ENCODE measurements at places on chromosomes 13 and 19.

GRCh38 chr19:19711306-19711933 lies 21.5 kb downstream of the ZNF14 start:
- H3K36me3 ChIP-seq, result peaks cover 54% of the 10 kb centered on the region
- H3K4me3 ChIP-seq, result no peak overlapping the region
- no peak overlapping the region for H3K27ac ChIP-seq
- H3K4me1 ChIP-seq, result no peaks in the 10 kb centered on the region
- DNase-seq, result no peak

DNA sequence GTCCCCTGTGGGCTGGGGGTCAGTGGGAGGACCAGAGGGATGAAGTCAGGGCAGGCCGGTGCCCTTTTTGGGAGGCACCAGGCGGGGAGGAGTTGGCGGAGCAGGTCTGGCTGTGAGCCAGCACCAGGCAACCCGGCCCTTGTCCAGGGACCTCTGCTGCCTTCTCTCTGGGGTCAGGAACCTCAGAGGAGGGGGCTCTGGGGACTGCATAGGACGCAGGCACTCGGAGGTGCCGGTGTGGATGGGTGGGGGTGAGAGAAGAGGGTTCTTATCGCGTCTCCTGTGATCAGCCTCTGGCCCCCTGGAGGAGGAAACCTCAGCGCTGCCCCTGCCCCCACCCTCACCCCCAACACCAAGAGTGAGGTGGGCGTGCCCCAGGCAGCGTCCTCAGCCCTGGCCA lies 16.5 kb downstream of the DPF1 start:
- peaks cover 13% of the 10 kb centered on the region for H3K36me3 ChIP-seq
- peaks cover 9% of the 10 kb centered on the region for H3K4me1 ChIP-seq
- peaks cover 29% of the 10 kb centered on the region for H3K27me3 ChIP-seq
- DNase-seq, result no peak
- no peak overlapping the region for H3K4me3 ChIP-seq
- H3K27ac ChIP-seq, result no peak overlapping the region

DNA sequence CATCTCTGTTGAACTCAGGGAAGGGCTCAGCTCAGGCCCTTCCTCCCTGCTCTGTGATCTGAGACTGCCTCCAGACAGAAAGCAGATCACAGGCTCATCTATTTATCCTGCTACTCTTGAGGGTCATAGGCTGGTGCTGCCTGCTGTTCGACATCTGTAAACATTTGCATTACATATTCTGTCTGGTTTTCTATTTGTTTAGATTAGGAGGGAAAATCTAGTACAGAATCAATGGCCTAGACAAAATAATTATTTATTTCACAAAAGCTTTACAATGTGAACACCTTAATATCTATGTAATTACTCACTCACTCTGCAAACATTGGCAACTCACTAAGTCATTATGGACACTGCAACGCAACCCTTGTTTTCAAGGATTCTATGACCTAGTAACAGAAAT lies 43.0 kb downstream of the CEP89 start:
- H3K36me3 ChIP-seq, result peaks cover 22% of the 10 kb centered on the region
- no peak for DNase-seq
- no peak overlapping the region for H3K4me3 ChIP-seq
- no peak overlapping the region for H3K27ac ChIP-seq

DNA sequence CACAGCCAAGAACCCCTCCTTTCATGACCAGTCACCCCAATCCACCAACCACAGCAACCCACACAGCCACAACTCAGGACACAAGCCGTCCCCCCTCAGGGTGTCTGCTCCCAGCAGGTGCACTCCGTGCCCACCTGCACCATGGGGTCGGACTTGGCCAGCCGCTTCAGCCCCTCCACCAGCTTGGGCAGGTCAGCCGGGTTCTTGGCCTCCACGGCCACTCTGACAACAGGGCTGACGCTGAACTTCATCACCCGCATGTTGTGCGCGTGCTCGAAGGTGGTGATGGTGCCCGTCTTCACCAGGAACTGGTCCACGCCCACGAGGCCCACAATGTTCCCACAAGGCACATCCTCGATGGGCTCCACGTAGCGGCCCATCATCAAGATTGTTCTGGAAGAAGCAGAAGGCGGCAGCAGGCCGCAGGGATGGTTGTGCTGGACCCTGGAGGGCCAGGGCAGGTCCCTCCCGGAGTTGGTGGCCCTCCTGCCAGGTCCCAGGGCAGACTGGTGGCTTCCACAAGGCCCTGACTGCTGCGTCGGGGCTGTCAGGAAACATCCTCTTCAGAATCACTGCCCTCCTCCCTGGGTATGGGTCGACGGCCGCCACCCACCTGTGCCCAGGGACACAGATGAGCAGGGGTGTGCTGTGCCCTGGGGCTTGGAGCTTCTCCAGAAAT lies 5.5 kb downstream of the EEF2 start:
- peak overlapping the region; percentile 31 for H3K27ac ChIP-seq
- H3K4me1 ChIP-seq, result peaks cover 30% of the 10 kb centered on the region

GRCh38 chr13:85386424-85386823 lies 412.8 kb downstream of the SLITRK6 start:
- no peaks in the 10 kb centered on the region for H3K4me1 ChIP-seq
- DNase-seq, result no peak
- no peak overlapping the region for H3K4me3 ChIP-seq
- no peak overlapping the region for H3K27ac ChIP-seq

GRCh38 chr19:15025217-15025616 lies 24.1 kb upstream of the CASP14 start:
- DNase-seq, result no peak
- H3K4me3 ChIP-seq, result no peak overlapping the region
- no peak overlapping the region for H3K27ac ChIP-seq
- no peaks in the 10 kb centered on the region for H3K4me1 ChIP-seq

DNA sequence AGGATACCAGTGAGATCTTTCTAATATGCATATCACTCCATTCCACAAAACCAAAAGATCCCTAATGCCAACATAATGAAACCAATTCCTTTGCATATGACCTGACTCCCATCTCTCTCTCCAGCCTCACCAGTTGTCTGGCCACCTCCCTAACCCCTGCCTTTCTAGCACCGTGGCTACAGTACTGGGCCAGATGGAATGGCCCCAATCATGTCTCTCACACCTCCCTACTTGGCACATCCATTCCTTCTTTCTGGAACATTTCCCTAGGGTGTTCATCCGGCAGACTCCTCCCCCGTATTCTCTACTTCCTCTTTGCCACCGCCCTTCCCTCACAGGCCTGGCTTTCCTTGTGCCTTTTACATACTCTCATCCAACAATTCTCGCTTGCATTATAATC lies 62.0 kb downstream of the GPALPP1 start:
- peaks cover 2% of the 10 kb centered on the region for H3K4me1 ChIP-seq
- peaks cover 3% of the 10 kb centered on the region for H3K36me3 ChIP-seq
- no peak overlapping the region for H3K27ac ChIP-seq
- H3K4me3 ChIP-seq, result no peak overlapping the region
- DNase-seq, result no peak
- H3K27me3 ChIP-seq, result peaks cover 9% of the 10 kb centered on the region

GRCh38 chr13:52673465-52673864 lies 20.8 kb downstream of the SUGT1 start:
- peaks cover 36% of the 10 kb centered on the region for H3K36me3 ChIP-seq
- no peak for DNase-seq
- H3K27ac ChIP-seq, result no peak overlapping the region
- H3K27me3 ChIP-seq, result no peaks in the 10 kb centered on the region

DNA sequence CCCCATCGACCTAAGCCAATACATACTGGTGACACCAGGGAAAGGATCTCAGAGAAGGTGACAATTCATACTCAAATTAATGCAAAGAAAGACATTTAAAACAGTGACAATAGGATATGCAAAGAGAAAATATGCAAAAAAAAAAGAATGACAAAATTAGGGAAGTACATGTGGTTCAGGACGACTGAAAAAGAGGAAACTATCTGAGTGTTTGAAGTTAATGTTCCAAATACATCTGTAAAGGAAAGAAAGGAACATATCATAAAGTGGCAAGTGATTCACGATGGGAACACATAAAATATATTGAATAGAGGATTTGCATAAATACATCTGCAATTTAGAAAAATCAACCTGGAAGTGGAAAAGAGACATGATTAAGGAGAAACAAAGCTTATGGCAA lies 441.4 kb downstream of the SLITRK5 start:
- H3K27me3 ChIP-seq, result no peaks in the 10 kb centered on the region
- H3K27ac ChIP-seq, result no peak overlapping the region
- no peak for DNase-seq
- H3K4me3 ChIP-seq, result no peak overlapping the region
- no peaks in the 10 kb centered on the region for H3K36me3 ChIP-seq
- H3K4me1 ChIP-seq, result no peaks in the 10 kb centered on the region

DNA sequence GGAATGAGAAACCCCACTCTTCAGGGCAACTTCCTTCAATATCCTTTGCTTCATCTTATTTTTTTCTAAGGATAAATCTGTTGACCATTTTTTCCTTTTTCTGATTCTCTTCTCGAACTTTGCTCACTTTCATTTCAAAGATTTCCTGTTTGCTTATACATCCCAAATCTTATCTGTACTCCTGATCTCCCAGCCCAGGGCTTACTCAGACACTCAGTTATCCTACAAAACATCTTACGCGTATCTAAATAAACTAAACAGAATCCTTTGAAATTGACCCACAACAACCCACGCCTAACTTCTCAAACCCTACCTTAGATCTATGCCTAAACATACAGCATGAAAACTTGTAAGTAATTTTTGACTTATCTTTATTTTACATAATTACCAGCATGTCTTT lies 179.2 kb downstream of the ABCC4 start:
- H3K4me3 ChIP-seq, result no peak overlapping the region
- no peaks in the 10 kb centered on the region for H3K4me1 ChIP-seq
- H3K27me3 ChIP-seq, result no peaks in the 10 kb centered on the region
- H3K27ac ChIP-seq, result no peak overlapping the region
- DNase-seq, result no peak
- no peaks in the 10 kb centered on the region for H3K36me3 ChIP-seq

- no peak for DNase-seq
- no peak overlapping the region for H3K27ac ChIP-seq
- no peaks in the 10 kb centered on the region for H3K27me3 ChIP-seq
- peak overlapping the region; percentile 84 for H3K4me3 ChIP-seq
- peaks cover 11% of the 10 kb centered on the region for H3K36me3 ChIP-seq
Observed at GRCh38 chr19:20078581-20079031, 806 bp downstream of the ZNF90 start.

DNA sequence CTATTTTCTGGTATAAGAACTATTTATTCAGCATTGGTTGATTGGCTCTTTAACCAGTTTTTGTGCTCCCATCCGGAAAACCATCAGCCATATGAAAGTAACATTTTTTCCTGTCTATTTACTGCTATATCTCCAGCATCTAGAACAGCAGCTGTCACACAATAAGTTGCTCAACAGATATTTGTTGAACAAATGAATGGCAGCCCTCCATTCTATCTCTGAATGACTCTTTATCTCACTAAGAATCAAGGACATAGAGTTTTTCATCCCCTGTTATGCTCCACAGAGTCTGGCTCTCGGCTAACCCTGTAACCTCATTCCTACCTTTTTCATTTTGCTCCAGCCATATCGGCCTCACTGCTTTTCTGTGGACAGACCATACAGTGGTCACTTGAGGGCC lies 145.5 kb downstream of the SLITRK6 start:
- no peaks in the 10 kb centered on the region for H3K27me3 ChIP-seq
- no peaks in the 10 kb centered on the region for H3K36me3 ChIP-seq
- no peak overlapping the region for H3K4me3 ChIP-seq
- no peak overlapping the region for H3K27ac ChIP-seq
- no peak for DNase-seq

DNA sequence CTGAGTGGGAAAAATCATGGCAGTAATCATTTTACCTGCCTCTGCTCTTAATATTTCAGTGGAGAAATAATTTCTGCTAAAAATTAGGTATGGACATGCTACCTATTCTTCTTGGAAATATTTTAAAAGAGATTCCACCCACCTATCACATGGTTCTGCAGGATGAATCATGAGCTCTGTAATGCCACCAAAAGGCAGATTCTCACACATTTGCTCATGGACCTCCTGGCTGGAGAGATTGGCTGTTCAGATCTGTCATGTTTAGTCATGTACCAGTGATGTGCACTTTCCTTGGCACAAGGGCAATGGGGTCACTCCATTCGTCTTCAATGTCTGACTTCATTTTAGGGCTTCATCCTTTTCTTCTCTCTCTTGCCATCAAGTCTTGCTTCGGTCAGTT lies 101.8 kb upstream of the MBNL2 start:
- H3K27me3 ChIP-seq, result peaks cover 43% of the 10 kb centered on the region
- H3K36me3 ChIP-seq, result no peaks in the 10 kb centered on the region
- H3K4me1 ChIP-seq, result peaks cover under 1% of the 10 kb centered on the region
- DNase-seq, result no peak

DNA sequence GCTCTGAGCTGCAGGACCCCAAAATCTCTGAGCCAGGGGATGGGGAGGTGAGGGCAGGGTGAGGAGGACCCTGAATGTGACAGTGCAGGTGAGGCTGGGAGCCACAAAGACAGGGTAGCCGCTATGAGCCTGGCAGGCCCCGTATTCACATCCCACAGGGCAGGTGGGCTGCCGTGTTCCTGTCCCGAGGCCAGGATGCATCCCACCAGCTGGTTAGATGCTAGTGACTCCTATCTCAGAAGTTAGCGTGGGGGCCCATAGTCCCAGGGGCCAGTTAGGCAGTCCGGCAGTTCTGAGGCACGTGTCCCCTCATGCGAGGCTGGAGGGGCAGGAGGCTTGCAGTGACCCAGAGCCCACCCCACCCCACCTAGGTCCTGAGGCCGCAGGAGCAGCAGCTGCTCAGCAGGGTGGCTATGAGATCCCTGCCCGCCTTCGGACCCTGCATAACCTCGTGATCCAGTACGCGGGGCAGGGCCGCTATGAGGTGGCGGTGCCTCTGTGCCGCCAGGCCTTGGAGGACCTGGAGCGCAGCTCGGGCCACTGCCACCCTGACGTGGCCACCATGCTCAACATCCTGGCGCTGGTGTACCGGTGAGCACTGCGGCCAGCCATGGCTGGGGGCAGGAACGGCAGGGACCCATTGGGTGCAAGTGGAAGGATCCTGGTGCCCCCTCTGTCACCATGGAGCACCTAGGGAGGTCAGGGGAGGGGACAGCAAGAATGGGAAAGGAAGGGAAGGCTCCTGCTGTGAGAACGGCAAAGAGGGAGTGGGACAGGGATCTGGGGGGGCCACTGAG lies 7.2 kb downstream of the KLC3 start:
- H3K4me1 ChIP-seq, result no peaks in the 10 kb centered on the region
- H3K27me3 ChIP-seq, result peaks cover 13% of the 10 kb centered on the region
- no peak overlapping the region for H3K4me3 ChIP-seq
- no peaks in the 10 kb centered on the region for H3K36me3 ChIP-seq

DNA sequence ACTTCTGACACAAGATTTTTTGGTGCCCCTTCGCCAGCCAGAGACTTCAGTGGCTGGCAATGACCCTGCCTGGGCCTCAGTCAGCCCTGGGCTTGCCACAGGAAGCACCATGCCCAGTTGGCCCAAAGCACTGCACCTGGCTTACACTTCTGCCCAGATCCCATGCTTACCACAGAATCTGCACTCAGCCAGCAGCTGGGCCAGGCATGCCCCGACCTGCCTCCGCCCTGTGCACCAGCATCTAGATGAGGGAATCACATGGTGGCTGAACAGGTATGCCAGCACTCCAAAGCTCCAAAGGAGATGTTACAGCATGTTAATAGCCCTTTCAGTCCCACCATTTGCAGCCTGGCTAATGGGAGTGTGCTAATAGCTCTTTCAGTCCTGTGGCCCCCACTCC lies 690.9 kb downstream of the SLITRK6 start:
- no peaks in the 10 kb centered on the region for H3K4me1 ChIP-seq
- DNase-seq, result no peak
- H3K4me3 ChIP-seq, result no peak overlapping the region
- H3K36me3 ChIP-seq, result no peaks in the 10 kb centered on the region

GRCh38 chr19:32702010-32702409 lies 10.4 kb downstream of the NUDT19 start:
- H3K27me3 ChIP-seq, result no peaks in the 10 kb centered on the region
- no peak overlapping the region for H3K4me3 ChIP-seq
- no peak overlapping the region for H3K27ac ChIP-seq
- no peak for DNase-seq

- peaks cover 13% of the 10 kb centered on the region for H3K36me3 ChIP-seq
- H3K4me1 ChIP-seq, result peaks cover 25% of the 10 kb centered on the region
- DNase-seq, result peak; percentile 64
- peak within 1 kb of the TSS; percentile 97 for H3K27ac ChIP-seq
Observed at GRCh38 chr19:37655301-37655688, at the start of gene ZFP30. ZFP30 (minus strand) TSS chr19:37655465; CDS start chr19:37647822, 7,643 bp downstream.
